Vagina (tissue), 2 donors: ENCODE measurements at places on chromosomes 5 and 9.

DNA sequence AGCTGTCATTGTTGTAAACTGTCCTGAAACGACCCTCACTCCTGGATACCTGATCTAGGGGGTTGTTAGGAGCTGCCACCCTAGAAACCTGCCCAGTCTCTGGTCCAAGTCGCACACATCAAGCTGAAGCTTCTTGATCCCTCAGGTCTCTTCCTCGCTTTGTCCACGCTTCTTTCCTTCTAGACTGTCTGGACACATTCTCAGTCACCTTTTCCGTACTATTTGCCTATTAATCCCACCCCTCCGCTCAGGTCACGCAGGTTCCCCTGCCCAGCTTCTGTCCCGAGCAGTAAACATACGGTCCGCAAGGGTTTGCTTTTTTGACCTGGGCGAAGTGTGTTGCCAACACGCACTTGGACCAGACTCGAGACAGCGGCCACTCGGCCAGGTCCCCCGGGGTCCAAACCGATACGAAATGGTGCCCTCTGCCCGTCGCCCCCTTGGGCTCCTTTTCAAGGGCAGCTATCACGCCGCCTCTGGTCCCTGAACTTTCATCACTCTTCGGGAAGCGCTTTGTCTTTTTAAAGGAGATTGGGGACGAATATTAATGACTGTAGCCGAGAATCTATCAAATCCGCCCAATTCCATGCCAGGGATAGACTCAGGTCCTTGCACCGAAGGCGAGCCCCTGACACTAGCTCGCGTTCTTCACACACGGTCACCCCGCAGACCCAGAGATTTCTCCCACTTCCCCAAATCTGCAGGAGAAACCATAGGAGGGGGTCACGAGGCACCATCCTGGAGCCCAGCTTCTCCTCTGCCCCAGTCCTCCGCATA is 814 bp downstream of the PLCXD3 start:
- no peak for DNase-seq

- DNase-seq: no peak
Observed at GRCh38 chr9:27564670-27565069, 8.6 kb downstream of the C9orf72 start.

GRCh38 chr9:125829743-125830142 is 82.6 kb downstream of the PBX3 start:
- DNase-seq: no peak

DNA sequence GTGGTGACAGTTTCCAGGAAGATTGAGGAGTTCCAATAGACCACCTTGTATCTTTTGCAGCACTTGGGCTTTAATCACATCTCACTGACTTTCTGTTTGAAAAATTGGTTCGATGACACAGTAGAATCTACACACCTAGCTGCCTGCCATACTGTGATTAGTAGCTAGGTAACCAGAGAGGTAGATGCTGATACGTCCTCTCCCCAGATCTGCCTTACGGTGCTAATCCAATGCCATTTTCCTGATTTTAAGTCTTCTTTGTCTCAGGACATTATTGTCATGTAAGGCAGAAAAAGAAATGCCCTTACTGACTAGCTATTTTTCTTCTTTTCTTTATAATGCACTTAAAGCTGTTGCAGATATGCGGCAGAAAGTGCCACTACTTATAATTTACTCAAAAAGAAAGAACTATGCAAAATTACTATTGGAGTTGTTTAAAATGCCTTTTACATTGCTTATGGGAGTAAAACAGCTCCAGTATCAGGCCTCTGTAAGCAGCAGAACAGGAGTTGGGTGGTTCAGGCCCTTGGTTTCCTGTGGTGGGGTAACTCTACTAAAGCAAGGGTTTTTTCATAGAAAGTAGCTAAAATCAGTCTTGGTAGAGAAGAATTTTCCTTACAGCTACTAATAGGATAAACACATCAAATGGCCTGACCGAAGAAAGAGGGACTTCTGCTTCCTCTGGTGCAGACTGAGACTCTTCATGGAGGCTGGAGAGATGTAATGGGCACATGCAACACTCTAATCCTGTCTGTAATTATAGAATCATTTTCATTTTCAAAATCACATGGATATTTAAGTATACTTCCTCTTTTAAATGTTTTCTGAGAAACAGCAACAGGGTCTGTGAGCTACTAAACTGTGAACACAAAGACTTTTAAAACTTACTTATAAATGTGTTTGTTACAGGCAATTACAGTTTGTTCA is 177.2 kb downstream of the MAPKAP1 start:
- DNase-seq: no peak

DNA sequence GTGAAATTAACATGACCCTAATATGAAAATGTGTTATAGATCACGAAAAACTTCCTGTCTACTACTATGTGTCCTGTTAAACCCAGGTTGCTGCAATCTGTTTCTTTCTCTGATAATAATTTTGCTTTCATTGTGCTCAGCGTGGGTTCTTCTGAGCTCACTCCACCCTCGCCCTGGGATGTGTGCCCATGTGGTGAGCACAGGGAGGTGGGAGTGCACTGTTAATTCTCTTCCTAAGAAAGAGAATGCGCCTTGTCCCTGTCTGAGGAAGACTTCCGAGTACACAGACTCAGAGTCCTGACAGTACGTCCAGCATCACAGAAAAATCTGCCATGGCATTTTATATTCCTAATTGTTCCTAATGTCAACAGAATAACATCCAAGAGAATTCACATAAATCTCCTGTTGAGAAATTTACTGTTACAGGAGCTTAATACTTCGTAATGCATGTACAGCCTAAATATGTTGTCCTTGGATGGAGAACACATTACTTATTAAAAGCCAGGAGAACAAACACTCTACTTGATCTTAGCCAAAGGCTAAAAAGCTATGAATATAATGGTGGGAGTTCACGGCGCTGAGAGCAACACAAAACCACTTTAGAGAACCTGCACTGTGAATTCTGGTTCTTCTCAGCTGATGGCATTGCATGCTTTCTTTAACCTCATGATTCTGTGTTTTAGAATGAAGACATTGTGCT is 102.6 kb downstream of the PDE4D start:
- no peak for DNase-seq

DNA sequence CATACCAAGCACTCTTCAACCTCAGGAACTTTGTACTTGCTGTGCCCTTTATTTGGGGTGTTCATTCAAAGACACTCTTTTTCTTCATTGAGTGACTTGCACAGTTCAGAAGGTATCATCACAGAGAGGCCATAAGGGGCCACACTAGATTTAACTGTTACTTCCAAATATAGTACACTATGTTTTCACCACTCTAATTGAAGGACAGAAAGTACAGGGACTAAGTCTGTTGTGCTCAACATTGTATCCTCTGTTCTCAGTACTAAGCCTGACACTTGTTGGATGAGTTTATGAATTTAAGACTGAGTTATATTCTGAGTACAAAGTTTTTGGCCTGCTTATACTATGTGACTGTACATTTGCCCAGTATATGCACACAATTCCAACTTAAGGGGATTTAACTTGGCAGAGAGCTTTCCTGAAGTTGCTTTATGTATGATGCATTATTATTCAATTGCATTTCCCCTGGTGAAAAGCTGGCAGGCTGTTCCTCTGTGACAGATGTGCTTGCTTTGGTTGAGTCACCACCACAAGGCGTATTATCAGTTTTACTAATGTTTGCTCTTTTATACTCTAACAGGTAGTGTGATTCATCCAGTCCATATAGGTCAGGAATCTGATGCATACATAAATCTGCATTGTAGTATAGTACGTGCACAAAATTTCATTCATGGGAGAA is 714.8 kb downstream of the TLR4 start:
- DNase-seq: no peak

GRCh38 chr5:126831156-126831555 is 54.2 kb downstream of the LMNB1 start:
- DNase-seq: no peak

DNA sequence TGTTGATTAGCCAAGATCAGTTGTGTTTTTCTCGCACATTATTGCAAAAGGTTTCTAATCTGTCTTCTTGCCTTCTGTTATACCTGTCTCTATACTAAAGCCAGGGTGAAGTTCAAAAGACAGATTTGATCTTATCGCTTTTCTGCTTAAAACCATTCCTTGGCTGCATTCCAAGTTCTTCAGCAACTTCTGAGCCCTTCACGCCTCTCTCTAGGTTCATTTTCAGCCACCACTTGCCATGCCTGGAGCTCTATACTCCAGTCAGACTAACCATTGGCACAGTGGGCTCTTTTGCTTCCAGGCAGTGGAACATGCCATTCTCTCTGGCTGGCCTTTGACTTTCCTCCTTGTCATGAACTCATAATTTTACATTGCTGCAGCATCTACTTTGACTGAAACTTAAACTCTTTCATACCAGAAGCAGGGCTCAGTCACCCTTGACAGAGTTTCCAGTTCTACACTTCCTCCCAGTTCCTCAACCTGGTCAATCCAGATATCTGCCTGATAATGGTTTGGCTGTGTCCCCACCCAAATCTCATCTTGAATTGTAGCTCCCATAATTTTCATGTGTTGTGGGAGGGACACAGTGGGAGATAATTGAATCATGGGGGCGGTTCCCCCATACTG is 114.4 kb downstream of the SLC12A2 start:
- no peak for DNase-seq

GRCh38 chr9:136345281-136346156 is 18.0 kb downstream of the DNLZ start:
- no peak for DNase-seq

DNA sequence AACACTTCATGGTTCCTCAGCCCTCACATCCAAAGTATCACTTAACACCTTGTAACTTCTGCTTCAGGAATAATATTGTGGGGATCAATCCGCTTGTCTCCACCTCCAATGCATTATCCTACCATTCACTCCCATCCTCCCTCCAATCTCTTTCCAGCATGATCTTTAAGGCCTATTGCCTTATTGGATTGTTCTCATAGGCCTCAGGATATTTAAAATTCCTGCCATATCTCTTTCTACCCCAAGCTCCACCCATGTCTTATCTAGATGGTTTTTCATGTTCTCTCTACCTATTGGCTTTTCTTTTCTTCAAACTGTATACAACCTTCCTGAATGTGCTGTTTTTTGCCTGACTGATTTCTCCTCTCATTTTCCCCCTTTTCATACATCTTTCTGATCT is 7.2 kb downstream of the KDM4C start:
- no peak for DNase-seq

- no peak for DNase-seq
Observed at GRCh38 chr5:98372351-98372750, 401.1 kb upstream of the RGMB start.

GRCh38 chr5:174217527-174217926 is 172.0 kb downstream of the NSG2 start:
- no peak for DNase-seq

GRCh38 chr5:119344231-119344630 is 11.6 kb upstream of the TNFAIP8 start:
- DNase-seq: no peak

DNA sequence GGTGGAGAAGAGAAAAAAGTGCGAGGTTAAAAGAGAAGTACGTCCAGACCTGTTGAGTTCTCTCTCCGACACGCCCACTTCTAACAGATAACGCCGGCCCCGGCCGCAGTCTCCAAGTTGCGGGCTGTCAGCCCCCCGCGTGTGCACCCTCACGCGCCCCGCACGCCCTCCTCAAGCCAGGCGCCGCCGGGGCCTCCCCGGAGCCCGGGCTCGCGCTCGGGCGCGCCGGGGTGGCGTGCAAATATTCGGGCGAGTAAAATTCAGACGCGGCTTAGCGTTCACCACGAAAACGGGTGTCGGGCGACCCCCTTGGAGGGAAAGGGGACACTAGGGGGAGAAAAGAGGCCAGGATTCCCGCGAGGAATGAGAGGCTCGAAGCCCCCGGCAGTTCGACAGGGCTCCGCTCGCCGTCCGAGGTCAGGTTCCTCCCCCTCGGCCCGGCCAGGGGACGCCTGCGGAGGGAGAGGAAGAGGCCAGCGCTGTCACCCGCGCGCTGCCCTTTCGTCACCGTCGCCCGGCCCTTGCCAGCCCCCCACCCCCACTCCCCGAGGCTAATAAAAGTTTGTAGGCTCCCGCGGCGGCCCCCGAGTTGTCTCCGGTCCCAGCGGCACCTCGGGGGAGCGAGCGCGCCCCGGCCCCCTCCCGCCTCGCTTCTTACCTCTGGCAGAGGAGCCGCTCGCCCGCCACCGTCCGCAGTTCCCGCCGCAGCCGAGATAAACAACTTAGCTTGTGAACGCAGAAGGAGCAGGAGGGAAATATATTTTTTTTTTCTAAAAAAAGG is 743 bp downstream of the NR3C1 start:
- DNase-seq: no peak

DNA sequence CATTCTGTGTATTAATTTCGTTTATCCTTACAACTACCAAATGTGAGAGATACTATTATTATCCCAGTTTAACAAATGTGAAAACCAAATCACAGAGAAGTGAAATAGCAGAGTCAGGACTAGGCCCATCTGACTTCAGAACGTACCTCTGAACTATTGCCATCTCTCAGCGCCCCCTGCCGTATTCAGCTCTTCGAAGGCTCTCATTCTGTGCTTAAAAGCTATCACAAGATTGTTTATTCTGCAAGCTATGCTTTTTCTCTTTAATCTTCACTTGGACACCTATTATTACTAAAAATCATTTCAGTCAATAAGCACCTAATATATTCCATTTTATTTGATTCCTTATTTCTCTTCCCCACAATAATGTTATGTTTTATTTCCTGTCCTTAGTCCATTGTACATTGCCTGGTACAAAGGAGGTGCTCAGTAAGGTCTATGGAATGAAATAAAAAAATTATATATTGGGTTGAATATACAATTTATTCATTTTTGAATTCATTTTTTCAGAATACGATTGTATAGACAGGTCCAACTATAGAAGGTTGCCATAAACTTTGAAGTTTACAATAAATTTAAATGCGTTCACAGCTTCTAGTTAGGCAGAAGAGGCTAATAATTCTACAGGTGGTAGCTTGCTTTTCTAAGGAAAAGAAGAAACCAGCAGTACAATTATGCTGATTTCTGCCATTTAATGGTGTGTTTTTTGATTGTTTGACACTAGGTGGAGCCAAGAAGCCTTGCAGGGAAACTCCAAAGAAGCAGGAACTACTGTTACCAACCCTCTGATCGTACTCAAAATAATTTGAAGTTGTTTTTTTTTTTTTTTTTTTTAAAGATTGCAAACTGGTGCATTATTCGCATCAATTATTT is 202.2 kb upstream of the DMRTA1 start:
- DNase-seq: no peak

GRCh38 chr5:33340195-33340594 is 100.6 kb upstream of the TARS1 start:
- DNase-seq: no peak

DNA sequence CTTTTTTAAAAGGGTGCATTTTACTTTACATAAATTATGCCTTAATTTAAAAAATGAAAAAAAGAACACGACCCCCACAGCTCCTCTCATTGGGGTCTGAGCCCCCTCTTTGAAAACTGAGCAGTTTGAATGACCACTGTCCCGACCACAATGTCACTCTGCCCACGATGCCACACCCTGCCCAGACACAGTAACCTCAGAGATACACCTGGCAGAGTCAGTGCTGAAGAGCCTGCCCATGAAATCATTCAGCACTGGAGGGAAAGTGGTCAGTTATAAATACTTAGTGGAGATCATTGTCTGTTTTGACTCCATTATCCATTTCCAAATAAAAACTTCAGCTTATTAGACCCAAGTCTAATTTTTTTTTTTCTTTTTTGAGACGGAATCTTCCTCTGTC is 49.3 kb downstream of the DNAJC21 start:
- DNase-seq: no peak
